ENCODE measurements at places on chromosomes 7 and 10.
A peak's percentile ranks its signal among the peaks of the same experiment; 100 is the strongest.

DNA sequence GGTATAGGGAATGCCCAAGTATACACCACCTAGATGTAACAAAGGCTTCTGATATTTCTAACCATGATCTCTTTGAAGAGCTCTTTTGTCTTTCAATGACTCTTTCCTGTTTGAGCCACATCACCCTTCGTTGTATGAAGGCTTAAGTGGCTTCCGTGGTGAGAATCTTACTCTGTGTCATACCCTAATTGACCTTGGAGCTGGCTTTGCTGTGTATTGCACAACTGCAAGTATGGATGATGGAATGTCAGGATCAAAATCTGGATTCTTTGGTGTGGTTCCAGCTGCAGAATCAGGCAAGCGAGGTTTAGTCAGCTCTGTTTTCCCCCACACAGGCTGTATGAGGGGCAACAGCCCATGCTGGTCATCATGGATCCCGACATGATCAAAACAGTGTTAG lies 16.0 kb downstream of the CYP3A43 start:
- H3K27ac ChIP-seq, result no peak overlapping the region
- H3K36me3 ChIP-seq, result no peaks in the 10 kb centered on the region
- peaks cover 20% of the 10 kb centered on the region for H3K27me3 ChIP-seq
- DNase-seq, result no peak
- no peak overlapping the region for H3K4me3 ChIP-seq

- no peaks in the 10 kb centered on the region for H3K27me3 ChIP-seq
- H3K4me3 ChIP-seq, result no peak overlapping the region
- H3K4me1 ChIP-seq, result no peaks in the 10 kb centered on the region
- no peak for DNase-seq
- H3K36me3 ChIP-seq, result no peaks in the 10 kb centered on the region
- H3K27ac ChIP-seq, result no peak overlapping the region
Measured at GRCh38 chr10:83538047-83538446, 601.3 kb upstream of the GHITM start.

DNA sequence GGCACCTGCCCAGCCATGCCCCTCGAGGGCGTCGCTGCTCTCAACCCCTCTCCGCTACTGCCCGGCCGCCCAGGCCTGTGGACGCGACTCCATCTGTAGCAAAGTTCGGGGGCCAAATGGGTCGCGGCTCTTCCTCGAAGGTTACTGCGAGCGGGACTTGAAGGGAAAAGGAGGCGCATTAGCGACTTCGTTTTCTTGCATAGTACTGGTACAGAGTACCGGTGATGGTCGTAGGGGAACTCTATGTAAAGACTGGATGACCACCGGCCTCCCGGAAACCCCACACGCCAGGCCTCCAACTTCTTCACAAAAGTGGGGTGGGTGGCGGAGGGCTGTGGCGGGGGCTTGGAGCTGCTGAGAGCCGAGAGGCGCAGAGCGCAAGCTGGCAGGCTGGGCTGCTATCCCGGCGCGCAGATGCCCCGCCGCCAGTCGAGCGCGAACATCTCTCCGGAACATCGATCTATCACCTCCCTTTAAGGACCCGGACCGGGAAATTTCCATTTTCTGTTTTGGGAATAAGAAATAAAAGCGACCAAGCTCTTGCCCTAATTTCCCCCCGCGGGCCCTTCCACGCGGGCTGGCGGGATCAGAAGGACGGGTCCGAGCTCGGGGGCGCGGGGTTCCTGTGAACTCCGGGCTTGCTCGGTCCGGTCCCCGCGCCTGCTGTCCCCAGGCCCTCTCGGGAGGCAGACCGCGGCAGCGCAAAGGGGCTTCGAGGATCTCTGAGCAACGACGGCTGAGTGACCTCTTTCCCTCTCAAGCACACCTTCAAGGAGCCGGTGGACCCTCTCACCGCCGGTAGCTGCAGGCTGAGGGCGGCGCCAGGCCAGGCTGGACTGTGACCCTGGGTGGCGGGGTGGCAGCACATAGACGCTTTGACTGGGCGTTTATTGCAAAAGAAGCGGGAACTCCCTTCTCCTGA lies 12.2 kb upstream of the FEZF1 start:
- no peak overlapping the region for H3K4me3 ChIP-seq
- no peaks in the 10 kb centered on the region for H3K36me3 ChIP-seq
- H3K4me1 ChIP-seq, result no peaks in the 10 kb centered on the region
- peak overlapping the region; percentile 41 for H3K27ac ChIP-seq
- H3K27me3 ChIP-seq, result peaks cover 60% of the 10 kb centered on the region

- DNase-seq, result no peak
- H3K4me3 ChIP-seq, result peak overlapping the region; percentile 6
- peaks cover 48% of the 10 kb centered on the region for H3K4me1 ChIP-seq
- peaks cover 16% of the 10 kb centered on the region for H3K36me3 ChIP-seq
- peak overlapping the region; percentile 58 for H3K27ac ChIP-seq
Measured at GRCh38 chr10:35200487-35200886, 73.8 kb downstream of the CREM start.

DNA sequence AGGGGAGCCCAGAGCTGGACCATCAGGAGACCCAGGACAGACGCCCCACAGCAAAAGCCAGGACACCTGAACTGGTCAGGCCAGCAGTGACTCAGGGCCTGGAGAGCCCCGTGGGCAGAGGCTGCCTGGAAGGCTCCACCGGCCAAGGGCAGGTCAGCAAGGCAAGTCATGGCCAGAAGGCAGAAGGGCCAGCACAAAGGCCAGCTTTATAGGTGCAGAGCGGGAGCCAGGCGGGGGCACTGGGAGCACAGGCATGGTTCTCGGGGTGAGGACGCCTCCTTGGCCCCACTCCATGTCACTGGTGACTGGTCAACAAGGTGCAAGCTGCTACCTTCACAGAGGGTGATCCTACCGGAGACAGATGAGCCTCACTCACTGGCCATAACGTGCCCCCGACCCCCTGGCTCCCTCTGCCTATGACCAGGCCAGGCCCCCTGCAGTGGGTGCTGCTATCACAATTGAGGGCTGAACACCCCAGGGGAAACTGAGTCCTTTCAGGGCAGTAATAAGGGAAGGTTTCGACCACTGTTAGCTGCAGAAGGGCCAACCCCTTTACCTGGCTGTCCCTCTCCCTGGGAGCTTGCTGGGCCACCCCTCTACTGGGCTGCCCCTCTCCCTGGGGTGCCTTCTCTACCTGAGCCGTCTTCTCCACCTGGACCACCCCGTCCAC lies 317.4 kb downstream of the PTPRN2 start:
- no peak for DNase-seq
- no peak overlapping the region for H3K27ac ChIP-seq
- H3K27me3 ChIP-seq, result no peaks in the 10 kb centered on the region
- H3K36me3 ChIP-seq, result no peaks in the 10 kb centered on the region

GRCh38 chr7:120421151-120421651 lies 148.2 kb downstream of the KCND2 start:
- no peaks in the 10 kb centered on the region for H3K27me3 ChIP-seq
- DNase-seq, result no peak
- H3K4me1 ChIP-seq, result no peaks in the 10 kb centered on the region
- no peaks in the 10 kb centered on the region for H3K36me3 ChIP-seq

GRCh38 chr7:47817917-47818316 lies 130.3 kb downstream of the PKD1L1 start:
- no peaks in the 10 kb centered on the region for H3K27me3 ChIP-seq
- DNase-seq, result no peak
- no peaks in the 10 kb centered on the region for H3K4me1 ChIP-seq
- no peak overlapping the region for H3K27ac ChIP-seq

DNA sequence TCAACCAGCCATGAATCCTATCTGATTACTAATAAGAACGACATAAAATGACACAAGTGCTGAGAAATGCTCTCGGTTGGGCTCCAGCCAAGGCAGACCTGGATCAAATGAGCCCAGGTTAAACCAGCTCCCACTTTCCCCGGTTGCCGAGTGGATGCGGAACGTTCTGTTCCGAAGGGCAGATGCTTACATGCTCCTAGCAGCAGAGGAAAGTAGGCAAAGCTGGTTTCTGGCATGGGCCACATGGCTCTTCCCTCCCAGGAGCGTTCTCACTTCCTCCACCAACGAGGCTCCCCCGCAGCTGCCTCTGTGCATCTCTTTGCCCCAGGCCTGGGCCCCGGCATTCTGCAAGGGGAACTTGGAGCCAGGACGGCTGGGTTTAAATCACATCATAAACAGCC lies 61.8 kb upstream of the SDK1 start:
- no peaks in the 10 kb centered on the region for H3K36me3 ChIP-seq
- no peak overlapping the region for H3K4me3 ChIP-seq
- H3K27me3 ChIP-seq, result peaks cover 2% of the 10 kb centered on the region

GRCh38 chr7:36390199-36391090 lies 783 bp downstream of the ANLN start:
- DNase-seq, result peak; percentile 78
- H3K4me3 ChIP-seq, result peak overlapping the region; percentile 92
- H3K27ac ChIP-seq, result peak overlapping the region; percentile 81
- peaks cover 37% of the 10 kb centered on the region for H3K4me1 ChIP-seq
- peaks cover 7% of the 10 kb centered on the region for H3K27me3 ChIP-seq

GRCh38 chr7:106536079-106536478 lies 124.9 kb downstream of the CCDC71L start:
- H3K27ac ChIP-seq, result no peak overlapping the region
- H3K27me3 ChIP-seq, result no peaks in the 10 kb centered on the region
- H3K4me3 ChIP-seq, result no peak overlapping the region

DNA sequence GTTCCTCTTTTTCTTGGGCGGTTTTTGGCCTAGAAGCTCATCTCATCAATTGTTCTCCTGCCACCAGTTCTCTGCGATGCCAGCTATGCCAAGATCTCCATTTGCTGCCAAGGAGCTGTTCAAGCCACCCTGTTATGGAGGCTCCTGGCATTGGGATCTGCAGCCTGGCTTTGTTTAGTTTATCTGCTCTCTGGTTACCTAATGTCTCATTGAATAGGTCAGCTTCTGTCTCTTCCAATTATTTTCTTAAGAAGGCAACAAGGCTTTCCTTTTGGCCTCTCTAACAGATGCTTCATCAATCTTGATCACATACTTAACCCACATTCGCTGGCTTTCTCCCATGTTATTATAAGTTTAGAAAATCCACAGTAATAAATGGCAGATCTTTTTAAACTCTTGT lies 20.6 kb upstream of the SDK1 start:
- peaks cover 5% of the 10 kb centered on the region for H3K27me3 ChIP-seq
- DNase-seq, result no peak
- H3K27ac ChIP-seq, result no peak overlapping the region
- peaks cover 4% of the 10 kb centered on the region for H3K4me1 ChIP-seq
- H3K4me3 ChIP-seq, result no peak overlapping the region

- H3K4me1 ChIP-seq, result no peaks in the 10 kb centered on the region
- no peak overlapping the region for H3K27ac ChIP-seq
- H3K4me3 ChIP-seq, result no peak overlapping the region
- H3K27me3 ChIP-seq, result no peaks in the 10 kb centered on the region
Measured at GRCh38 chr10:116097239-116097784, 175.7 kb downstream of the GFRA1 start.

GRCh38 chr10:96673318-96674099 lies 46.8 kb downstream of the PIK3AP1 start:
- no peak overlapping the region for H3K27ac ChIP-seq
- H3K4me1 ChIP-seq, result peaks cover 12% of the 10 kb centered on the region
- no peak overlapping the region for H3K4me3 ChIP-seq
- H3K27me3 ChIP-seq, result peaks cover 3% of the 10 kb centered on the region

- no peak for DNase-seq
- peaks cover 4% of the 10 kb centered on the region for H3K27me3 ChIP-seq
- peaks cover 14% of the 10 kb centered on the region for H3K4me1 ChIP-seq
- no peaks in the 10 kb centered on the region for H3K36me3 ChIP-seq
- H3K4me3 ChIP-seq, result peak overlapping the region; percentile 89
Measured at GRCh38 chr7:142637240-142637639, 112.0 kb upstream of the PRSS1 start.

GRCh38 chr7:4070214-4070613 lies 611.9 kb upstream of the FOXK1 start:
- H3K27ac ChIP-seq, result no peak overlapping the region
- no peak for DNase-seq
- no peaks in the 10 kb centered on the region for H3K27me3 ChIP-seq
- H3K4me3 ChIP-seq, result no peak overlapping the region

DNA sequence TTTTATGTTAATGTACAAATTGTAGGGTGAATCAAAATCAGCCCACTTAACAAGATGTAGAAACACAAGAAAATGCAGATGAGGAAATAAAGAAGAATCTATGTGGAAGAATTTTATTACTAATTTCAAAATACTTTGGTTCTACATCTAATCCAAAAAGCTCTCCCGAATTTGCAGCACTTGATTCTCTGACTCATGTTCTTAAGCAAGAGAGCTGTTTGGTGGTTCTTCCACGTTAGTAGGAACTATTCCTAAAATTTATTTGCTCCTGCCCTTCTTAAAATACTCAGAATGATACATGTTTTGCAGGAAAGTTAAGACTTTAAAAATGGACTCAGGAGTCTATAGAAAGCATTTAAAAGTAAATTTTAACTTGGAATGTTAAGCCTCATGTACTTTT lies 91.8 kb downstream of the ZMYND11 start:
- no peaks in the 10 kb centered on the region for H3K27me3 ChIP-seq
- H3K36me3 ChIP-seq, result no peaks in the 10 kb centered on the region
- no peak for DNase-seq
- no peak overlapping the region for H3K4me3 ChIP-seq
- peaks cover 4% of the 10 kb centered on the region for H3K4me1 ChIP-seq

DNA sequence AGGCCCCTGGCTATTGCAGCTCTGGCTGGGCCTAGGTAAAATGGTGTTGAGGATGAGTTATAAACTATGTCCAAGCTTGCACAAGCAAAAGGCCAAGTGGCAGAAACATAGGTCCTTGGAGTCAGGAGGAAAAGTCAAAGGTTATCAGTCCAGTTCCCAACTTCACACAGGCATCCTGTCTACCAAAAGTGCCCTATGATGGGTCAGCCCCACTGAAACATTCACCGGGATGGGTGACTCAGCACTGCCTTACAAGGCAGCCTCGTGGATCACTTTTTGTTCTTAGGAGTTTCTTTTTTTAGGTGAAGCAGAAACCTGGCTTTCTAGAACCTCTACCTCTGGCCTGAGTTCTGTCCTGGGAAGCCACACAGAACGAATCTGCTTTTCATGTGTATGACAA lies 158.8 kb upstream of the LYZL2 start:
- H3K27ac ChIP-seq, result no peak overlapping the region
- no peak for DNase-seq
- H3K27me3 ChIP-seq, result no peaks in the 10 kb centered on the region
- H3K36me3 ChIP-seq, result peaks cover 7% of the 10 kb centered on the region
- no peak overlapping the region for H3K4me3 ChIP-seq
- peaks cover 43% of the 10 kb centered on the region for H3K4me1 ChIP-seq

- peak overlapping the region; percentile 49 for H3K4me3 ChIP-seq
- H3K4me1 ChIP-seq, result peaks cover 15% of the 10 kb centered on the region
- no peak for DNase-seq
- peaks cover 9% of the 10 kb centered on the region for H3K27me3 ChIP-seq
- no peak overlapping the region for H3K27ac ChIP-seq
- H3K36me3 ChIP-seq, result no peaks in the 10 kb centered on the region
Measured at GRCh38 chr10:96299383-96299782, 4.9 kb upstream of the DNTT start.

GRCh38 chr10:34743814-34744213 lies 71.3 kb downstream of the PARD3 start:
- H3K4me1 ChIP-seq, result no peaks in the 10 kb centered on the region
- no peaks in the 10 kb centered on the region for H3K36me3 ChIP-seq
- no peak overlapping the region for H3K4me3 ChIP-seq
- no peak for DNase-seq

- H3K27me3 ChIP-seq, result no peaks in the 10 kb centered on the region
- no peaks in the 10 kb centered on the region for H3K36me3 ChIP-seq
- H3K27ac ChIP-seq, result no peak overlapping the region
Measured at GRCh38 chr10:71981876-71982230, 17.7 kb downstream of the CHST3 start.

All from T-helper 2 cell treated with Interferon-gamma antibody and Interleukin-4, amounts not matched to agents 5 μg/mL and 100 μg/mL, for 36 hours (primary cell).